Kidney glomerular epithelial cell (primary cell): ENCODE measurements at places on chromosomes 7 and 10.

DNA sequence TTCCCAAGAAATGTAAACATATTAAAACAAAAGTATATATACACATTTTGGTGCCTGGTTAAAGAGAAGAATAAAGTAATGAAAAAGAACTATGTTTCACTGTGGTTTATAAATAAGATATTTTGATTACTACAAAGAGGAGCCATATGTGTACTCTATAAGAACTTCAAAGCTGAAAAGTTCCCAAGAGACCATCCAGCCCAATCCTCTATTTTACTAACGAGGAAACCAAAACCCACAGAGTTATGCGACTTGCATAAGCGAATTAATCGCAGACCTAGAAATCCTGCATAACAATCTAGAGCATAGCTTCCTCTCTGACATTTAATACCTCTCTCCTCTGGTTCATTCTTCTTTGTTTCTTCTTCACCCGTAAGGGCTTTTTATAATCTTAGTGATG is 937.1 kb downstream of the CNTNAP2 start:
- DNase-seq = no peak

- no peak for DNase-seq
Observed at GRCh38 chr10:44990965-44991364, 9.8 kb upstream of the ZNF22 start.

DNA sequence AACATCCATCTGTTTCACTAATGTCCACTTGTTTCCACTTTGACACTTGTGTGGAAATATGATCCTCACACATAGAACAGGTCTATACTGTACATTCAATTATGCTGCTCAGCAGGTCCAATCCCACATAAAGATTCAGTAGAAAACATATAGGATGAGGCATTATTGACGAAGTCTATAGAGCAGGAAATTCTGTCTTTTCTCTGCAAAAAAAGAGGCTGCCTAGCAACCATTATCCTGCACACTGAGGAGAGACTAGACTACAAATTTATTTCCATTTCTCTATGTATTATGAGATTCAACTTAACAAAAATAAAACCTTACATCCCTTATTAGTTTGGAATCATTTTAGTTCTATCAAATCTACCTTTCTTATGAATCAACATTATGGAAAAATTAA is 204.6 kb upstream of the POM121L12 start:
- DNase-seq = no peak

GRCh38 chr10:73359492-73359891 is 828 bp upstream of the CFAP70 start:
- no peak for DNase-seq

- no peak for DNase-seq
Observed at GRCh38 chr7:101100858-101101847, 15.9 kb downstream of the TRIM56 start.

GRCh38 chr7:145698526-145699262 is 417.9 kb upstream of the CNTNAP2 start:
- no peak for DNase-seq

- DNase-seq = peak; percentile 89
Observed at GRCh38 chr10:114638821-114639625, 19.1 kb downstream of the ABLIM1 start.

GRCh38 chr7:33671531-33672262 is 233.6 kb upstream of the BMPER start:
- peak; percentile 38 for DNase-seq

GRCh38 chr10:110273474-110273873 is 31.2 kb downstream of the SMNDC1 start:
- DNase-seq = peak; percentile 44

- DNase-seq = no peak
Observed at GRCh38 chr10:93077860-93078337, 4.2 kb downstream of the CYP26A1 start.

DNA sequence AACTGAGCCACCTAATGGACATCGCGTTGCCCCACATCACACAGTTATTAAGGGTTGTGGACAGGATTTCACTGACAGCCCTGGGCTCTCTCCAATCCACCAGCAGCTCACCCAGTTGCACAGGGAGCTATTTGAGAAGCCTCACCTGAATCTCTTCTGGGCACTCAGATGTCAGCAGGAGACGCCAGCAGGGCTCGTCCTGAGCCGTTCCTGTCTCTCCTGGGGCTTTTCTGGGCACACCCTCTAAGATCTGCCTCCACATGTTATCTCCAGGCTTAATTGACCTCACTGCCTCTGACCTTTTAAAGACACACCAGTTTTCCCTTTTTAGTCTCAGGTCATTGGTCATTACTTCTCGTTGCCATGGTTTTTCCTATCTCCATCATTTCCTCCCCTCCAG is 63.0 kb downstream of the GRID1 start:
- no peak for DNase-seq

DNA sequence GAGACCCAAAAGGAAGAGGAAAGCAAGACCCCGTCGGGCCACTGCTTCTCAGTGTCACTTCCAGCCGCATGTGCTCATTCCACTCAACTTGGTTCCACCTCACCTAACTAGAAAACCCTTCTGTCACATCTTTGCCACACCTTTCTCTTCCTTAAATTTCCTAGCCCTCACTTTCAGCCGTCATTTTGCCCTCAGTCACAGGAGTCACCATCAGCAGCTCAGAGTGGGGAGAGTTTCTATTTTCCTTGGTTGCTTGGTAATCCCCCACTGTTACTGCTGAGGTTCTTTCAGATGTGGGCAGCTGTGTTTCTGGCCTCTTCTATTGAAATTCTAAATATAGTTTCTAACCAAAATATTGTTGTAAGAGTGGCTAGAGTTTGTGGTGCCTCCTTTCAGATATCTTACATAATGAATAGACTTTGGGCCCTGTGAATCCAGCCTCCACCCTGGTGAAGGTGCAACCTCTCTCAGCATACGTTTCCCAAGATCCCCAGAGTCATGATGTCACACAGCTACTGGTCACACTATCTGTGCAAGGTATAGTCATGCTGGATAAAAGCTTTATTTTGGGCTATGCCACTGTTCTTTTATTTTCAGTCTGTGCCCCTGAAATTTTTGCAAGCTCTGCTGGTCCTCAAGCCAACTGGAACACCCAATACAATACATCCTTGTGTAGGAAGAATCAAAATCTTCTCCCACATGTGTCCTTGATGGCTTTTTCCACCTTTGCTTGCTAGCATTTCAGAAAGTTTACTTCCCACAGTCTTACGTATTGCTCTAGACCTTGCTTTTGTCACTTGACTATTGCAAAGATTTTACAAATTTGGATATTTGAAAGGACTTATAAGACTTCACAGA is 9.2 kb downstream of the AGBL3 start:
- DNase-seq = no peak

DNA sequence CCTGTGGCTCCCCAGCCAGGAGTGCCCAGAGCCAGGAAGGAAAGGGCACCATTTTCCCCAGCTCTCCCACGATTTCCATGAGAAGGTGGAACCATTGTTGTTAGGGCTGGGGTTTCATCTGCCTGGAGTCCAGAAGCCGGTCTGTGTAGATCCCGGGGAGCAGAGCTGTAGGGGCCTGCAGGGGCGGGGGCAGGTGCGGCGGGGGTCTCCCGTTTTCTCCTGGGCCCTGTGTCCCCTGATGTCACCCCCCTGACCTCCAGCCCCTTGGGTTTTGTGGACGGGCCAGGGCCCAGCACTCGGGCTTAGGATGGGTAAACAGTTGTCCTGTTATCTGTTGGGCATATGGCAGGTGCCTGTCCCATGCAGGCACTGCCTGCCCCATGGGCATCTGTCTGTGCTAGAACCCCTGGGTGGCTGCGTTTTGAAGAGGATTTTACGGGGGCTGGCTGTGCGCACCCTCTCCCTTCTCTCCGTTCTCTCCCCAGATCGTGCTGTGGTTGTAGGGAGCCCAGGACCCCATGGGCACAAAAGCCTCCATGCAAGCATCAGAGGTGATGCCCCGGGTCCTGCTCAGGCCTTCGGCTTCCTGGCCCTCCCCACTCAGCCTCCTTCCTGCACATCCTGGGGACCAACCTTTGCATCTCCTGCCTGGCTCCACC is 158.8 kb downstream of the WDR37 start:
- no peak for DNase-seq

DNA sequence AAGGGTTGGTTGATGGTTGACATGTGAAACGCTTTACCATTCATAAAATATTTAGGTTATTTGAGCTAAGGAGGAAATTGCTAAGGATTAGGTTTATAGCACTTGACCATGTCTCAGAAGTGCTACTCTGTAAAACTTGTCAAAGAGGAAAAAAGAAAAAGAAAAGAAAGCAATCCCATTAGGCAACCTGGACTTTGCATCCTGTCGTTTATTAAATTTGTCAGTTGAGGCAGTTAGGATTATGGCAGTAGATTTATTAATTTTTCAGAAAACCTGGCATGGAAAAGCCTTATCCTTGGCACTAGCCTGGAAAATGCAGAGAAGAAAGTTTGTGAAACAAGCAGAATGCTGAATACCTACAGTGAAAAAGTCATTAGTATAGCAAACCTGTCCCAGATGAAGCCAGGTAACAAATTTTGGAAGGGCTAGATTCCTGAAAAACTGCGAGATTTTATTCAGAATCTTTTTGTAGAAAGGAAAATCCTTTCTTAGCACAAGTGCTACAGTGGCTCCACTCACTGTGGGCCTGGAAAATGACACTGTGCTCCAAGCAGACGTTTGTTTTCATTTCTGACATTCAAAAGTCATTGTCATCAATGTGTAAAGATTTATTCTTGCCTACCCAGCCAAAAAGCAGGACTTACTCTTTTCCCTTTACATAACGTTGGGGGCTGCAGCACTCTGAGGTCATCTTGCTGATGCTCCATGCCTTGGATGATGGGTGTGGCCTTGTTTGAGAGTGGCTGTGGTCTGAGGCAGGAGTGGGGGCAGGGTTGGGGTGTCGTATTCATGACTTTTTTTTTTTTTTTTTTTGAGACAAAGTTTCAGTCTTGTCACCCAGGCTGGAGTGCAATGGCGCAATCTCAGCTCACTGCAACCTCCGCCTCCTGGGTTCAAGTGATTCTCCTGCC is 664.9 kb downstream of the SUGCT start:
- no peak for DNase-seq

GRCh38 chr10:91907033-91907594 is 2.2 kb downstream of the FGFBP3 start:
- DNase-seq = no peak

- peak; percentile 51 for DNase-seq
Observed at GRCh38 chr10:30392564-30392990, 41.4 kb upstream of the MAP3K8 start.

GRCh38 chr7:85030893-85031292 is 156.0 kb downstream of the SEMA3D start:
- peak; percentile 41 for DNase-seq

DNA sequence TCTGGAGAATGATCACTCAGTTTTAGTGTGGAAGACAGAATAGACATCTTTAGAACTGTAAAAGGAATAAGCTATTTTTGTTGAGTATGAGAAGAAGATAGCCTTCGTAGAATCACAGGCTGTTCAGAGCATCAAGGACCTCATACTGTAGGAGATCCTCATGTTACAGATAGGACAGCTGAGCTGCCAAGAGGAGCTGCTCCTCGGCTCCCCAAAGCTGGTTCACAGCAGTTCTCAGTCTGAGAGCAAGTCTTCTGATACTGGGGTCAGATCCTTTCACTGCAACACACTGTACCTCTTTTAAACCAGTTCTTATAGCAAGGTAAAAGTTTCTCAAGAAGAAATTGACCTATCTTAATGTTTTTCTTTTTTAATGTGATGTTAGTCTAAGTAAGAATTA is 17.1 kb downstream of the CCNY start:
- no peak for DNase-seq

DNA sequence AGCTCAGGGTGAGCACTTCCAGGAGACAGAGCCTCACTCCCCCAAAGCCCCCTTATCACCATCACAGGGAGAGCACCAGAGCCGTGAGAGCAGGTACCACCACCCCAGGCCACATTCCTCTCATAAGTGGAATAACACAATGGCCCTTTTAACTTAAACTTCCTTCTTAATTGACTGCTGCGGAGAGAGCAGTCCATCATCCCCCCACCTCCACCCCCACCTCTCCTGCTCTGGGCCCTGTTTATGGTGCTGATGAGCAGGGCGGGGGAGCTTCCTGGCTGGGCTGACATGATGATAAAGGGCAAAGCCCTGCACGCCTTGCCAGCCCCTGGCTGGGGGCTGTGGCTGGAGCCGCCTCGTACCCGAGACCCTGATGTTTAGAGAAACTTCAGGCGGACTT is 81.4 kb upstream of the PODXL start:
- no peak for DNase-seq

DNA sequence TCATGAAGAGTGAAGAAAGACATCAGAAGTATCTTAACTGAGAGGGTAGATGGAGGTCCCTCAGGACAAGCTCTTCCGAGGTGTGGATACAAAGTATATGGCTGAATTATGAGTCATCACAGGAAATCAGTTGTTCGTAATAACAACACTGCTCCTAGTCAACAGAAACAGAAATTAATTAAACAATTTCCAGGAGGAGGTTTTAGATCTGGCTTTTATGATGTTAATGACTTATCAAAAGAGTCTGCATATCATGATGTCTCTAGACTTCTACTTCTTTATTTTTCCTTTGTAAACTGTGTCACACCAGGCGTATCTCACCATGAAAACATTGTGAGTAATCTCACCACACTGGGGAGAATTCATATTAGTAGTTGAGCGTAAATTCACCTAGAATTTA is 31.2 kb downstream of the OSBPL3 start:
- no peak for DNase-seq

DNA sequence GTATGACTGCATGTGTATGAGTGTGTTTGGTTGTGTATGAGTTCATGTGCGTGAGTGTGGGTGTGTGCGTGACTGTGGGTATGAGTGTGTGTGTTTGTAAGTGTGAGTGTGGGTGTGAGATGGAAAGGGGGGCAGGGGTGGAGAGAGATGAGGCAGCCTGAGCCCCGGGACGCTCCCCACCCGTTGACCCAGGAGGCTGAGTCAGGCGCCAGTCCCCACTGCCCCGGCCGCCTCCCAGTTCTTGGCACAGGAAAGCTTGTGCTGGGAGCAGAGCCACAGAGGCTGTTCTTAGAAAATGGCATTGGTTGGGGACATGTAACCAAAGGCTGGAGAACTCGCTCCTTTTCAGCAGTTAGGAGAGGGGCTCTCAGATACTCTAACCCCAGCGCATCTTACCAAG is 27.8 kb upstream of the NUB1 start:
- DNase-seq = no peak

- DNase-seq = peak; percentile 88
Observed at GRCh38 chr7:56046721-56047445, 4.4 kb downstream of the PSPH start.

- DNase-seq = no peak
Observed at GRCh38 chr10:93762979-93763391, 5.2 kb downstream of the LGI1 start.
